Stimulated activated CD4-positive, alpha-beta T cell treated with anti-CD3 and anti-CD28 coated beads, Interleukin-4, amount 100 ng/mL, for 4 hours (primary cell): ENCODE measurements at places on chromosomes 7 and 10.

DNA sequence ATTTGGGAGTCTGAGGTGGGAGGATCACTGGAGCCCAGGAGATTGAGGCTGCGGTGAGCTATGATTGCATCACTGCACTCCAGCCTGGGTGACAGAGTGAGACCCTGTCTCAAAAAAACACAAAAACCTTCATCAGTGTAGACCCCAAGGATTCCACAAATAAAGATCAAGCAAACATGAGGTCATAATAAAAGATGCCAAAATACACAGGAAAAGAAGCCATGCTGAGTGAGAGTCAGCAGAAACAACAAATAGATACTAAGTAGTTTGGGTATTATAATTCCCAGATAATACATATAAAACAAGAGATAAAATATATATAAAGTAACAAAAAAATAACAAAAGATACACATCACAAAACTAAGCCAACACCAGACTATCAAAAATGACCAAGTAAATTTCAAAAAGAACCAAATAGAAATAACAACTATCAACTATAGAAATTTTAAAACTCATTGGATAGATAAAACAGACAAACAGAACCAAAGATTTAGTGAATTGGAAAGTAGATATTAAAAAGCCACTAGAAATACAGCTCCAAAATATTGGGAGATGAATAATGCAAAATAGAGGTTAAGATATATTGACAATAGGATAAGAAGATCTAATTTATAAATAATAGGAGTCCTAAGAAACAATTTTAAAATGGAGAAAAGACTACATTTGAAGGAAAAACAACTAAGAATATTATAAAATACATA is 48.9 kb upstream of the FHIP2A start:
- DNase-seq, result no peak

- no peak for DNase-seq
Observed at GRCh38 chr10:71742301-71743088, 22.9 kb upstream of the C10orf105 start.

DNA sequence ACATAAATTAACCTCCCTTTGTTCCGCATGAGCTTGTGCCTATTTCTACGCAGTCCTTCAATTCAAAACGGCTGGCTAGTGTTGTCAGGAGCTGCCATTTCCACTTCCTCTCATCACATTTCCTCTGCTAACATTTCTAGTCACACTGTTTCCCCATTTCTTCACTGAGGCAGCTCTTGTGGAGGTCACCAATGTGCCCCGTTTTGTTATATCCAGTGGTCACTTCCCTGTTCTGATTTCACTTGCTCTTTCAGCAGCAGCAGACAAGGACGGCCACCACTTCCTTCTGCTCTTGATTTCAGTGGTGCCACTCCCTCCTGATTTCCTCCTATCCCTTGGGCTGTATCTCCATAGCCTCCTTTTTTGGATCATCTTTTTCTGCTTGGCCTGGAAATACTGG is 64.8 kb upstream of the SEC61G start:
- no peak for DNase-seq

DNA sequence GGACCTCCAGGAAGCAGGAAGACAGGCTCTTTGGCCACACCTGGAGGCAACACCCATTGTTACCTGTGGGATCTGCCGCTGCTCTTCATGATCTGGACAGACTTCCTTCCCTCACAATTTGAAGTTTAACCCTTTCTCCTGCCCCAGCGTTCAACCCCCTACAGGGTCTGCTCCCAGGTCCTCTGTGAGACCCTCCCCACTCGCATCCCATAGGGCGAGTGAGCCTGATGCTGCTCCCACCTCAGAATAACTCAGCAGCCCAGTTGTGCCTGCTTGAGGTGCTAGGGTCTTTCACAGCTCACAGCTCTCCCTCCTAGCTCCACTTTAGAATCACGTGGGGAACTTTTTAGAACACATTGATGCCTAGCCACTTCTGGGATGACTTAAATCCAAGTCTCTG is 61.8 kb upstream of the C10orf90 start:
- no peak for DNase-seq

DNA sequence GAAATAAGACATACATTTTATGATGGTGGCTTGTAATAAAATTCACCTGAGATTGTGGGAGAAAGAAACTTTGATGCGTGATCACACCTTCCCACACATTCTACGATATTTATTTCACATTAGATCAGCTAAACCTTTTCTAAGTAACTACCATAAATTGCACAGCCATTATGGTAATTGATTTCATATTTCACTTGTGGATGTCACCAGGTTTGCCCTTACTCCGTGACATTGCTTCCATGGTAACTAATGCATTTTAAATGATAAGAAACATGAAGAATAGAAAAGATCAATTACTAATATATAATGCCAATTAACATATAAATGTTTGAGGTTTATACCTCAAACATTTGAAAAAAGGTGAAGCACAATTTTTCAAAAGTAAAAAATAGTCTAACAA is 35.8 kb upstream of the SMIM30 start:
- DNase-seq, result no peak

- DNase-seq, result no peak
Observed at GRCh38 chr7:114789871-114790311, 132.0 kb upstream of the MDFIC start.

GRCh38 chr10:131882151-131882550 is 18.7 kb upstream of the PPP2R2D start:
- DNase-seq, result no peak

DNA sequence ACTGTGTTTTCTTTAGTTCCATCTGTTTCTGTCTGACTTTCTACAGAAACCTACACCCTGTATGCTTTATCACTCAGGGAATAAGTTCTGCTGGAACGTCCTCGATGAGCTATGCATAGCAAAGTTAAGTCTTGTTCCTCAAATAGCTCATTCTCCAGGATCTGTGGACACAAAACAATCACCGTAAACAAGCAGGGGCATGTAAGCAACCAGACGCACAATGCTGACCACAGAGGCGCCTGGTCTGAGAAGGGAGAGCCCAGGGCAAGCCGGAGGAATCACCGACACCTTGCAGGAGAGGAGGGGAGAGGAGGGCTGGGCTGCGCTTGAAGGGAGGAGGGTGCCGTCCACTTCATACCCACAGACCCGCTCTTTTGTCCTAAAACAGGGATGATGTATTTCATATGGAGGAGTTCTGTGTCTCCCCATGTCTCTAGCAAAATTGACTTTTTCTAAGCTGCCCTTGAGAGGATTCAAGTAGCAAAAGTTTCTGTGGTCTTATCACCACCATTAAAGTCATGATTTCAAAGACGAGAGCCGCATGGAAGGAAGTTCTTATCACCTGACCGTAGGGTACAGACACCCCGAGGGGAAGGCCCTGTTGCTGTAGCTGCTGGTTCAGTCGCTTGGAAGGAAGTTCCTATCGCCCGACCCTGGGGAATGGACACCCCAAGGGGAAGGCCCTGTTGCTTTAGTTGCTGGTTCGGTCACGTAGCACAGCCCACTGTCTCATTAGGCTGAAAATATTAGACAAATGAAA is 14.3 kb downstream of the CALML3 start:
- no peak for DNase-seq

GRCh38 chr10:18647151-18647550 is 4.2 kb downstream of the NSUN6 start:
- DNase-seq, result no peak

- DNase-seq, result no peak
Observed at GRCh38 chr10:95767884-95768556, 12.1 kb downstream of the ENTPD1 start.

DNA sequence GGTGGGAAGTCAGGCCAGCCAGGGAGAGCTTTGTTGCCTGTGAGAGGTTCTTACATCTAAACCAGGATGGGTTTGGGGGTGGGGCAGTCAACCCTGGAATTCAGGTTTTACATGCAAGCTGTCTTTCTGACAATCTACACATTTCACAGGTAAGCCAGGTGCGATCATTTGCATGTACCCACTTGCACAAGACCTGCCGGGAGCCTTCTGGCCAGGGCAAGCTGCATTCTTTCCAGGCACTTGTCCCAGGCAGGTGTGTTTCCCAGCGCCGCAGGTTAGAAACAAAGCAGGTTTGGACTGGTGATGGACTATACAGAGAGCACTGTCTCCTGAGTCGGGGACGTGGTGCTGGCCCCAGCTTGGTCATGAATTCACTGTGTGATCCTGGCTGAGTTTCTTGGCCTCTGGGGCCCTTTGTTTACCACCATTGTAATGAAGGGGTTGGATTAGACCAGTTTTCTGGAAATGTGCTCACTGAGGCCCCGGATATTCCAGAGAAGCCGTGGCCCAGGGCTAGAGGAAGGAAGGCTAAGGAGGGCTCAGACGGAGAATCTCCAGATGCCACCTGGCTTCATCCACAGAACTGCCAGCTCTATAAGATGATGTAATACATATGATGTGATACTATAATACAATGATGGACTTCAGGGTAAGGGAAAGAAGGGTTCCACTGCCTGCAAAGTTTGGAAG is 205.2 kb upstream of the SVIL start:
- no peak for DNase-seq

- DNase-seq, result no peak
Observed at GRCh38 chr10:91034494-91035159, 113.7 kb upstream of the ANKRD1 start.

DNA sequence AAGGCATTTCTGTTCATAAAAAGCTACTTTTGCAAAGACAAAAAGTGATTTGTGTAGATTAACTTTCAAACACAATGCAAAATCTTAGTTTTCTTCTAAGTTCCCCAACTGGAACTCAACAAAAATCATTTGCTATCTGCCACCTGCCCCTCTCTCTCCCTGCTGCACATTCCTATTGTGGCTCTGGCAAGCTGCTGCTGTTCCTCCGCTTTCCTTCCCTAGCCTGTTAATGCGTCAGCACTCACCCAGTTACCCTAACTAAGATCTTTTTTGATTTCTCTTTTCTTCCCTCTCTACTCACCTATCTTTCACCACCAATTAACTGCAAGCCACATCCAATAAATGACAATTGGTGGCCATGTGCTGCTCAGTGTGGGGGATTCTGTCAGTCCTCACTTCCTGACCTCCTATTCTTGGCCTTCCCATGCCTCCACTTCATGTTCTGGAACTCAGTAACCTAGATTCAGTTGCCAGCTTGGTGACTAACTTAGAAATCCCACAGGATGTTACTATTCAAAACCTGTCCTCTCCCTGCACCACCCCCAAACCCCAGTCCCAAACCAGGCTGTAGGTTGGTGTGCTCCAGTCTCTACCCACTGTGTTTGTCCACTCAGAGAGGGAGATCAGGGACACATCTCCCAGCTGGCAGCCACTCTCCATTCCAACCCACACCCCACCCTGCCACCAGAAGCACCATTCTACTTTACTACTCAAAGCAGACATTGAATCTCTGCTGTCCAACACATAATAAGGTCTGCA is 140.2 kb upstream of the CTTNBP2 start:
- DNase-seq, result no peak

- DNase-seq, result no peak
Observed at GRCh38 chr7:82445271-82445670, 1.7 kb upstream of the CACNA2D1 start.

GRCh38 chr7:51118628-51119027 is 198.0 kb downstream of the COBL start:
- no peak for DNase-seq

GRCh38 chr7:131504157-131504899 is 52.1 kb downstream of the PODXL start:
- DNase-seq, result no peak

GRCh38 chr10:48610585-48611093 is 5.8 kb upstream of the ARHGAP22 start:
- no peak for DNase-seq

DNA sequence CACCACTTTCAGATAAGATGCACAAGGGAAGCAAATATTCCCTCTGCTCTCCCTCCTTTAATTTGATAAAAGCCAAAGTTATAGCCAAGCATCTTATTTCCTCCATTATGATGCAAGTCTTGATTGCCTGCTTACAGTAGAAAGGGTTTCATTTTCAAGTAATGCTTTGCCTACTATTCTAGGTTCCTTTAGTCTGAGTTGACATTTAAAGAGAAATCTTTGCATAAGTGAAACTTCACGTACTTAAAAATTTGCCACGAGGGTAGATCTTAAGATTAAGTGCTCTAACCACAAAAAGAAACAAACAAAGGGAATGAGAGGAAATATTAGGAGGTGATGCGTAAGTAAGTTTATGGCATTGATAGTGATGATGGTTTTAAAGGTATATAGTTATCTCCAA is 78.1 kb upstream of the VWDE start:
- no peak for DNase-seq

DNA sequence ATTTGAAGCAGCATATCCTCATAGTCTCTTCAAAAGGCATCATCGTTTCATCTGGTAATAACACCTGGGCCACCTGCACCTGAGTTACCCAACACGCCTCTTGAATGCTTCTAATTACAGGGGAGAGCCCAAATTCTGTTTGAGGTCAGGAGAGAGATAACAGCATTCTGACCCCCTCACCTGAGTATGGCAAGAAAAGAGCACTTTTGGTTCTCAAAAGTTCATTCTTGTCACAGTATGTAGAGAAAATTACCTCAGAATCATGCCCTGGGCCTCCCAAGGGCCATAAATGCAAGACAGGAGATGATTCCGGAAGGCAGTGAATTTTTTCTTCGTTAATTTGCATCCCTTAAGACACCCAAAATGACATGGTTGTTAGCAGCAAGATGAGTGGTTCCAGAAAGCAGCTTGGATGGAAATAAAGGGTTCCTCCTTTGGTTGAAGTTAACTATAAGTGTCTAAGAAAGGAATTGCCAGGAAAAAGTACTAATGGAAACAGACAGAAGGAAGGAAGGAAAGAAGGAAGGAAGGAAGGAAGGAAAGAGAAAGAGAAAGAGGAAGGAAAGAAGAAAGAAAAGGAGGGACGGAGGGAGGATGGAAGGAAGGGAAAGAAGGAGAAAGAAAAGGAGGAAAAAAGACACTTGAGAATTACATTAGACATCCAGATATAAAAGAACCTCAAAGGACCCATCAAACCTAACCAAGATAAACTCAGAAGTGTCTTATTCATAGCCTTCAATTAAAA is 228.4 kb upstream of the RHOBTB1 start:
- no peak for DNase-seq

GRCh38 chr7:93779115-93779514 is 111.4 kb downstream of the TFPI2 start:
- no peak for DNase-seq

DNA sequence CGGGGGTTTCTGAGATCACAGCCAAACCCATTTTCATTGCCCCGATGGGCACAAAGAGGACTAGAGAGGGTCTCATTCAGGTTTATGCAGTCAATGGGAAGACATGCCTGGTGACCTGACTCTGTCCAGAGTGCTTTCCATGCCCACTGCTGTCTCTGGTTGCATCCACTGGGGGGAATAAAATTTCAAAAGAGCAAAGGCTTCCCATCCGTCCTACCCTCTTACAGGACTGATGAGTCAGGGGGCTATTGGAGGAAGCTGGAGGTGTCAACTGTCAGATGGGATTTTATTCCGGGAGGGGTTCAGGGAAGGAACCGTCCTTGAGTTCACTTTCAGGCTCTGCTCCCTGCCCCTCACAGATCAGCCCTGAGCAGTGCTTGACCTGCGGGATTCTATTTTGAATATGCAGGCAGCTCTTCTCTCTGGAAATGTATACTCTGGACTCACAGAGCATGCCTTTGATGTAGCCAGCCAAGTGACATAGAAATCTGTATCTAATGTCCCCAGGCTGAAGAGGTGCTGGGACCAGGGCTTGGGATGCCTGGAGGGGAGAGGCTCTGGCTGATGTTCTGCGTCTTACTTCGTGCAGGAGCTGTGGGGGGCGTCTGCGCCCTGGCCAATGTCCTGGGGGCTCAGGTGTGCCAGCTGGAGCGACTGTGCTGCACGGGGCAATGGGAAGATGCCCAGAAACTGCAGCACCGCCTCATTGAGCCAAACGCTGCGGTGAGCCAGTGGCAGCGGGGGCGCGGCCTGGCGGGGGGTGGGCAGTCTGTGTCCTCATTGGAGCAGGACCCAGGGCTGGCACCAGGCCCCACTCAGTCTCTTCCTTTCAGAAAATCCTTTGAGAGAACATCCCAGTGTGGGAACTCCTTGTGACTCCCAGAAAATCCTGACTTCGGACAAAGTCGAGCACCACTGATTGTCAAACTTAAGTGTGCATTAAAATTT is 12.0 kb downstream of the C10orf62 start:
- no peak for DNase-seq
